Ovary (tissue), 10 donors: ENCODE measurements at places on chromosomes 13 and 19. TPM values are rescaled to one million over a fixed set of nuclear protein-coding genes. Genes with fewer than 3 reads are reported as not detected.

Gene RNF17
- not detected for total RNA-seq

DNA sequence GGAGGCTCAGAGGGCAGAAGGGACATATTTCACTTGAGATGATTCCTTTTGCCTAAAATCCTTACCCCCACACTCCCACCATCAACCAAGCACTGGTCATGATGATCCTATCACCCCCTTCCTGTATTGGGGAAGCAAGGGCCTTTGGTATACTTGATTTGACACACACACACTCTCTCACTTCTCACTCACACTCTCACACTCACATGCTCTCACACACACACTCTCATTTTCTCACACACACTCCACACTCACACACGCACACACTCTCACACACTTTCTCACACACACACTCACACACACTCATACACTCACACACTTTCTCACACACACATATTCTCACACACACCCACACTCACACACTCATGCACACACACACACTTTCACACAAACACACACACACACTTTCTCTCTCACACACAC lies 8.6 kb downstream of the RGCC start:
- no peak overlapping the region for H3K27ac ChIP-seq
- H3K36me3 ChIP-seq: no peaks in the 10 kb centered on the region
- no peak for DNase-seq
- no peaks in the 10 kb centered on the region for H3K27me3 ChIP-seq
- H3K4me1 ChIP-seq: no peaks in the 10 kb centered on the region

- H3K27ac ChIP-seq: no peak overlapping the region
- no peak for DNase-seq
- H3K36me3 ChIP-seq: no peaks in the 10 kb centered on the region
- H3K4me1 ChIP-seq: peaks cover 8% of the 10 kb centered on the region
- no peaks in the 10 kb centered on the region for H3K27me3 ChIP-seq
- H3K4me3 ChIP-seq: no peak overlapping the region
Measured at GRCh38 chr13:44272692-44273091, 100.9 kb upstream of the SERP2 start.

Gene PSG2
- total RNA-seq: not detected

GRCh38 chr19:11566164-11566563 lies 7.1 kb upstream of the ELOF1 start:
- no peak for DNase-seq
- no peak overlapping the region for H3K27ac ChIP-seq
- H3K36me3 ChIP-seq: no peaks in the 10 kb centered on the region
- H3K4me3 ChIP-seq: no peak overlapping the region
- H3K27me3 ChIP-seq: no peaks in the 10 kb centered on the region
- no peaks in the 10 kb centered on the region for H3K4me1 ChIP-seq

Gene WDR87
- total RNA-seq: not detected

GRCh38 chr19:41671486-41671885 lies 16.6 kb downstream of the CEACAM7 start:
- no peak for DNase-seq
- no peaks in the 10 kb centered on the region for H3K27me3 ChIP-seq
- H3K36me3 ChIP-seq: no peaks in the 10 kb centered on the region

DNA sequence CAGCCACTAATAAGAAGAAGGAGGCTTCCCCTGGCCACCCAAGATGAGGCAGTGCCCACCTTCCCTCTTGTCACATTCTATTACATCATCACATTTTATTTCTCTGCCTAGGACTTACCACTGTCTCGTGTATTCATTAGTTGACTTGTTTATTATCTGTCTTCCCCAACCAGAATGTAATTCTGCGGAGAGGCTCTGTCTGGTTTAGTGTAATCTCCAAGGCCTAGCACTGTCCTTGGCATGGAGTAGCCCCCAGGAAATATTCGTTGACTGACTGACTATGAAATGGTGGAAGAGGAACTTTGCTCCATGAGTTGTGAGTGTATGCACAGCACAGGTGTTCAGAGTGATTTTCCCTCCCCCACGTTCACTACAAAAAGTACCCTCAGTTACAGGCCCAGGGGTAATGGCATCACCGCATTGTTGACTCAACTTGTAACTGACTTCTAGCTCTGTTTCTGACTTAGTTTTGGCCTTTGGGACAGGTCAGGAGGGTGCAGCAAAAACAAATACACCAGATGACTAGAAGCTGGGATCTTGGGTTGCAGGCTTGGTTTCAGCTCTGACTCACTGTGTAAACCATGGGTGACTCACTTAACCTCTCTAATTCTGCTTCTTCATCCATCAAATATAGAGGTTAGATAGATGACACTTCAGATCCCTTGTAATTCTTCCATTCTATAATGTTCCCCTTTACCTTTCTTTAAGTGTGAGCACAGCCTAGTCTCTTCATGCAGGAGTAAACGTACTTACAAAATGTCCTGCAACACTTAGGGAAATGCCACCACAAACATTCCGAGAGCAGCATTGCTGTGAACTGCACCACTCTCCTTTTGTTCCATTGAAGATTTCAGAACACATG lies 229.7 kb downstream of the KCNRG start:
- no peaks in the 10 kb centered on the region for H3K36me3 ChIP-seq
- DNase-seq: no peak
- H3K4me3 ChIP-seq: no peak overlapping the region
- no peak overlapping the region for H3K27ac ChIP-seq
- no peaks in the 10 kb centered on the region for H3K27me3 ChIP-seq

DNA sequence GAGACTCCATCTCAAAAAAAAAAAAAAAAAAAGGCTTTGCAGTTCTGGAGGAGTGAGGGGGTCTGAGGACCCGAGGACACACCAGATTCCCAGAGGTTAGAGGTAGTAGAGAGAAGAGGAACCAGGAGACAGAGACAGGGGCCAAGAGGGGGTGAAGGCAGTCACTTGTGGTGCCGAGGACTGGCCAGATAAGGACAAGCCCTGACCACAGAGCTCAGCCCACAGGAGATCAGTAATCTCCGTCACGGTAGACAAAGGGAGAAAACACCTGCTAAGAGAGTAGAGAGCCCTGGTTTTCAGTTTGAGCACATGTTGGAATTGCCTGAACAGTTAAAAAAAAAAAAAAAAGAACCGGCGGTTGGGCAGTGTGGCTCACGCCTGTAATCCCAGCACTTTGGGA lies 1.7 kb upstream of the PRAM1 start:
- H3K36me3 ChIP-seq: no peaks in the 10 kb centered on the region
- H3K27me3 ChIP-seq: no peaks in the 10 kb centered on the region
- no peak overlapping the region for H3K27ac ChIP-seq

- no peaks in the 10 kb centered on the region for H3K27me3 ChIP-seq
- H3K4me1 ChIP-seq: no peaks in the 10 kb centered on the region
- H3K4me3 ChIP-seq: no peak overlapping the region
- H3K27ac ChIP-seq: no peak overlapping the region
- H3K36me3 ChIP-seq: no peaks in the 10 kb centered on the region
Measured at GRCh38 chr19:41705393-41706174, 2.8 kb upstream of the CEACAM5 start.

GRCh38 chr13:46012404-46012803 lies 40.1 kb downstream of the ZC3H13 start:
- no peaks in the 10 kb centered on the region for H3K4me1 ChIP-seq
- DNase-seq: no peak
- H3K4me3 ChIP-seq: no peak overlapping the region
